ENCODE measurements at places on chromosomes 5 and 9.
A peak's percentile ranks its signal among the peaks of the same experiment; 100 is the strongest.

DNA sequence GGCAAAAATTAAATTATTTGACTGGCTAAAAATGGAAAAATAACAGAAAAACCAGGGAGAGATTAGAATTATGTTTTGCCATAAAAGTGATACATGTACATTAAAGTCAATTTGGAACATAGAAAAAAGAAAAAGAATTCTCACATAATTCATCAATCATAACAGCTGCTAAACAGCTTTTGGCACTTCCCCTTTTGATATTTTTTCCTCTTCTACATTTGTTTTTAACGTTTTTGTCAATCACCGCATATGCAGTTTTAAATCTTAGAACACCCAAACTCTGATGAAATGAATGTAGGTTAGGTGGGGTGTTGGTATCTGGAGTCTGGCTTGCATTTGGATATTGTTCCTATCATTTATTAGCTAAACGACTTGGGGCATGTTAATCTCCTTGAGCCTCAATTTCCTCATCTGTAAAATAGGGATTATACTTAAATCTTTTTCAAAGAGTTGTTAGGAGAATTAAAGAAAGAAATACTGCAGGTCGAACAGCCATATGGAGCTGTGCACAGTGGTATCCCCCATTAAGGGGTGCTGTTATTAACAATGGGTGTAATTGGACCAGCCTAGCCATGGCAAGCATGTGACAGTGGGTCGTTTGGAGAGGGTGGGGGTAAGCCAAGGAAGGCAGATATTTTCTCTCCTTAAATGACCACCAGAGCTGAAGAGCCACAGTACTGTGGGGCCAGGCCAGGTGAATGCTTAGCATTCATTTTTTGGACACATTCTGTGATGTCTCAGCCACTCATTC, 22.6 kb downstream of the NPR3 start:
- no peak for DNase-seq

GRCh38 chr9:96495341-96495740, 45.4 kb downstream of the HABP4 start:
- DNase-seq, result no peak

GRCh38 chr9:134190232-134191121, 26.1 kb upstream of the RNU6ATAC start:
- DNase-seq, result no peak

- no peak for DNase-seq
Measured at GRCh38 chr9:116383133-116383532, 229.5 kb downstream of the PAPPA start.

- no peak for DNase-seq
Measured at GRCh38 chr5:142878638-142879037, 108.5 kb downstream of the ARHGAP26 start.

- no peak for DNase-seq
Measured at GRCh38 chr5:164139423-164139822, 634.0 kb downstream of the MAT2B start.

DNA sequence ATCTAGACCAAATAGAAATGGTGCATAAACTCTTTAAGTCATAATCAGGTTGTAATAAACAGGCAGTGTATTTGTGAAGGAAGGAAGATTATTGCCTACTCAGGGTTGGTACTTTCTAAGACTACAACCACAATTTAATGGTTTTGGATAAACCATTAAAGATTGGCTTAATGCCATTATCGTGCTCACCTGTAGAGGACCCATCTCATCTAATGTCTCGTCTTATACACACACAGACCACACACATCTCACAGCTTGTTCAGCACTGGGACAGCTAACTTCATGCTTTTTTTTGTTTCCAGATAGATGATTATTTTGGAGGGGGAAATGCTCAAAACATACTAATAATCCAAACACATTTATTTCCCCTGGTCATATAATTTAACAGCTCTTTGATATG, 175.7 kb upstream of the SLC12A2 start:
- no peak for DNase-seq

DNA sequence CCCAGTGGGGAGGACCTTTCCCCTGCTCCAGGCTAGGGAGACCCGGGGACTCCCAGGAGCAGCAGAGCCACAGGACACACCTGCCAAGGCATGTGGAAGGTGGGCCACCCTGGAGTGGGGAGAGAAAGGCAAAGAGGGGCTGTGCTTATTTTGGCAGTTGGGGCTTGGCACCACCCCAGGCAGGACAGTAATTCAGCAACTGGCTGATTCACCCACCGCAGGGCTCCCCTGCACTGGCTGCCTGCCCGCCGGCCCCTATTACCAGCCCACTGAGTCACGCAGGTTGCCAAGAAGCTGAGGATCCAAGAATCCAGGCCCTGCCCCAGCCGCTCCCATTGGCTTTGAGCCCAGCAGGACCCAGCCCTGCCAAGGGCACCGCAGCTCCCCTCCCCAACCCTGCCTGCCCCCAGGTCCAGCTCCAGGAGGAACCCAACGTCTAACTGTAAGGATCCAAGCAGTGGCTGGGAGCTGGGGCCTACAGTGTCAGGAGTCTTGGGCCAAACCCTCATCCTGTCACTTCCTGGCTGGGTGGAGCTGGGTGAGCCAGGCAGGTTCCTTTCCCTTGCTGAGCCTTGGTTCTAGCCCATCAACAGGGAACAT, 14.2 kb upstream of the RALGDS start:
- DNase-seq, result no peak

DNA sequence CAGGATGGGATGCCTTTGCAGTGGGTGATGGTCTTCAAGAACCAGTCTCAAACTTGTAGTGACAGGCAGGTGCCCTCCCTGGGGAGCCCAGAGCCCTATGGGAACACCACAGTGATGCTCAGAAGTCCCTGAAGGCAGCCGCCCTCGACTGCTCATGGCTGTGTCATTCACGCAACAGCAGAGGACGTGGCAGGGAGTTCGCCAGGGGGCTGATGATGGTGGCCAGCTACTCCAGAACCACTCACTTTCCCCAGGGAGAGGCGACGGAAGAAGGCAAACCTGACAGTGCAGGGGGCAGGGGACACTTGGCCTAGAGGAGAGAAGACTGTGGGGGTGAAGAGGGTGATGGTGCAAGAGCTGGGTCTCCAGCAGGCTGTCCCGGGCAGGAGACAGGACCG, 4.0 kb downstream of the IL13 start:
- no peak for DNase-seq

GRCh38 chr9:9216934-9217333, 1395.9 kb downstream of the PTPRD start:
- no peak for DNase-seq

DNA sequence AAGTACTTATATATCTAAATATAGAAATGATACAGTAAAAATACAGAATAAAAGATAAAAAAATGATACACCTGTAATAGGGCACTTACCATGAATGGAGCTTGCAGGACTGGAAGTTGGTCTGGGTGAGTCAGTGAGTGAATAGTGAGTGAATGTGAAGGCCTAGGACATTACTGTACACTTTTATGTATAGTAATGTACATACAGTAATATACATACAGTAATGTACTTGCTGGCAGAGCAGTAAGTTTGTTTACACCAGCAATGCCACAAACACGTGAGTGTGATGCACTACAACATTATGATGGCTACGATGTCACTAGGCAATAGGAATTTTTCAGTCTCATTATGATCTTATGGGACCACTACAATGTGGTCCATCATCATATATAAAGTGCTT, 34.2 kb downstream of the SUSD1 start:
- no peak for DNase-seq

DNA sequence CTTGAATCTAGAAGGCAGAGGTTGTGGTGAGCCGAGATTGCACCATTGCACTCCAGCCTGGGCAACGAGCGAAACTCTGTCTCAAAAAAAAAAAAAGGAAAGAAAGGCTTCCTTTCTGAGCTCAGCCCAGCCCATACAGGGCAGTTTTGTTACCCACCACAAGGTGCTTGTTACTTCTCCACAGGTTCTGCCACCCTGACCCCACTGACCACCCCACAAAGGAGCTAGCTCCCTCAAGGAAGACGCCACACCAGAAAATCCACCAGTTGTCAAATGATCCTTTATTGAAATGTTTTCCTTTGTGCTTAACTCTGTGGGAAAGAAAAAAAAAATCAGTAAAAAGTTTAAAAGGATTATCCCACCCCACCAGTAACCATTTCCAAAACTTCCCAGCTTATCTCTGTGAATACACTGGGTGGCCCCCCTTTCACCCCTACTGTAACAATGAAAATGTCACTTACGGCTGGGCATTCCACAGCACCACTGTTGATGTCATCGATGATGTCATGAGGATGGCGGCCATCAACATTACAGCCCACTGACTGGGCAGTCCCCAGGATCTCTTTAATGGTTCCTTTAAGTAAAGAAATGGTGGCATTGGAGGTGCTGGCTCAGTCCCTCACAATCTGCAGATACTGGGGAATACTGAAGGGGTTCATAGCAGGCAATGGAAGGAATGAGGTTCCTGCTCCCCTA, 3.6 kb downstream of the RPL12 start:
- no peak for DNase-seq

DNA sequence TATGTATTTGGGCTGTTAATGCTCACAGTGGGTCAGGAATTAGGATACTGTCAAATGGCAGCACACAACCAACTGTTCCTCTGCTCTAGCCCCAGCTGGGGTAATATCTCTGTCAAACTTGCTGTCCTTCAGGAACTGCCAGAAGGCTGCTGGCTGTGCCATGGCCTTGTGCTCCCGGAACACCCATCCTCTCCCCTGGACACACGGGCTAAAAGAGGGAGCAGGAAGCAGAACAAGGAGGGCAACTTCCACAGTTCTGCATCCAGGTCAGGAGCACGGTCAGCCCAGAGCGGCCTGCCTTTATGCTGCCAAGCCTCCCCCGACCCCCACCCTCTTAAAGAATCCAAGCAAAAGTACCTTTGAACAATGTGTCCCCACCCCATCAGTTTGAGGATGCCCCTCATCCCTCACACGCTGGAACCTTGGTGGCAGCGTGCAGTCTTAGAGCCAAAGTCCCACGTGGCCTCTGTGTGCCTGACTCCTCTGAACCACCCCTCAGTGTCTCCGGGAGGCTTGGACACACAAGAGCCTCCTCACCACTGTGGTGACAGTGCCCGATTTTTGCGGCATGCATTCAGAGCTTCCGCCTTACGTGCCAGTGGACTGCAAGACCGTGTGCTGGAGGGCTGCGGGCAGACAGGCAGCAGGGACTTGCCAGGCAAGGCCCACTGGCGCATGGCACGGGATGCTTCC, 60.8 kb downstream of the PSMB7 start:
- no peak for DNase-seq

- no peak for DNase-seq
Measured at GRCh38 chr9:86413971-86414880, 60.0 kb upstream of the TUT7 start.

- no peak for DNase-seq
Measured at GRCh38 chr5:148205044-148205806, 2.4 kb downstream of the SPINK6 start.

DNA sequence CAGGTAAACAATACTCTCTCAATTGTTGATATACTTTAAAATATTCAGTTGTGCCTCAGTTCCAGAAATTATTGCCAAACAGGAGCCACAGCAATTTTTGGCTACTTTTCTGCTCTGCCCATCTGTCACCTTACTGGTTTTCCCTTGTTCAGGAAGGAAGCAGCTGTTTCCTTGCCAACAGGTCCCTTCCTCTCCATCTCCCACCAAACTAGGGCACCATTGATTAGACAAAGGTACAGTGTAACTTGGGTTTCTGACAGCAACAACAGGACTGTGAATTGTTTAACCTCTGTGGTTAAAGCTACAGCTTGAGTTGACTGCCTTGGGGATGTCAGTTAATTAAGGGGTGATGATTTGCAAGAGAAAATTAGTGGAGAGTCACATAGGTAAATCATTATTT, 76.9 kb downstream of the PIP5K1B start:
- DNase-seq, result no peak

DNA sequence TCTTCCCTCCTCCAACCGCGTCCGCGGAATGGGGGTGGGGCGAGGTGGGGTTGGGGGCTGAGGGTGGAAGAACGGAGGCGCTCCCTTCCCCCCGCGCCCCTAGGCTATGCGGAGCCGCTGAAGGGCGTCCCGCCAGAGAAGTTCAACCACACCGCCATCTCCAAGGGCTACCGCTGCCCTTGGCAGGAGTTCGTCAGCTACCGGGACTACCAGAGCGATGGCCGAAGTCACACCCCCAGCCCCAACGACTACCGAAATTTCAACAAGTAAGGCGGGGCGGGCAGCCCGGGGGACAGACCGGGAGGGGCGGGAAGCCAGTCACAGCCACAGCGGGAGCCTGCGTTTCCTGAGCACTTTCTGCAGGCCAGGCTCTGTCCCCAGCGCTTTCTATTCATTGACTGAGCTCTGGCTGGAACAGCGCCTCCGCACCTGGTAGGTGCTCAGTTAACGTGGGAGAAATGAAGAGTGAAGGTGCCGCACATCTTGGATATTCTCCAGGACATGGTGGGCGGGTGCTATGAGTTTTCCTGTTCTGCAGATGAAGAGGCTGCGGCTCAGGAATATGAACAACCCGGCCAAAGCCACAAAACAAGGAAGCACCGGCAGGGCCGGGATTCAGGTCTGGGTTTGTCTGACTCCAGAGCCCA, 11.3 kb downstream of the MYOZ3 start:
- DNase-seq, result no peak

DNA sequence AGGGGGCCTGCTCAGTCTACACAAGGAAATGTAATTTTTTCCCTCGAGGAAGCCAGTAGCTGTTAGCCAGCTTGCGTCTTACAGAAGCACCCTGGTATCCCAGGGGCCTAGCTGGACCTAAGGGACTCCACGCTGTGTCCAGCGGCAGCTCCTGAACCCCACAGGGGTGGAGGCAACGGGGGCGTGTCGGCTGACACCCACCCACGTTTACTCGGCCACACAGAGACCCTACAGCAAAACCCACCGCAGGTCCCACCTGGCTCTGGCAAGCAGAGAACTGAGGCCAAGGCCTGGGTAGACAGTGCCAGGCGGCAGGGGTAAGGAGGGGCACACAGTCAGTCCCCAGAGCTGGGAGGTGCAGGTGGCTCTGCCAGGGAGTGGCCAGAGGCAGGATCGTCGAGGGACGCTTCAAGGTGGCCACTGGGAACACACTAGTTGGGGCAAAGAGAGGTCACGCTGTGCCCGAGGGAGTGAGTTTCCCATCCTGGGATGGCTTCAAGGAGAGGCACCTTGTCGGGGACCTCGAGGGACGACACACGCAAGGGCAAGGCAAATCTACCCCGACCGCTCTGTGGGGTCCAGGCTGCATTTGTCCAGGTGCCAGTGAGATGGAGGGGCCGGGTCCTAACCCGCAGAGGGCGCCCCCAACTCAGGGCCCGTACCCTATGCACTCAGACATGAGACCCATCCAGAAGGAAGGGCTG, 20.7 kb downstream of the BRD3OS start:
- DNase-seq, result no peak

- peak; percentile 69 for DNase-seq
Measured at GRCh38 chr5:15008476-15008875, 136.9 kb upstream of the ANKH start.

DNA sequence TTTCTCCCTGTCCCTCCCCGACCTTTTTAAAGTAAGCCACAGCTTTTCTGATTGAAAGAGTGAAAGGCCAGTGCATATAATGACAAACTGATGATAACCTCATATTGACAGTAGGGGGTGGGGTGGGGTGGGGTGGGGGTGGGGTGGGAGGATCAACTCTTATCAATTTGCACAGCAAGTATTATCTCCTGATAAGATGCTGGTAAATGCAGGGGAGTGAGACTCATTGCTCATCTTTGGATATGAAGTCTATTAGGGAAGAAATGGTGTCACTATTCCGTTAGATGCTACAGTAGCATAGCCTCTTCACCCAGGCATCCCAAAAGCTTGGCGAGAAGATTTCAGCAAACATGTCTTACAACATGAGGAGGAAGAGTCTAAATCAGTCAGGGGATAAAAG, 38.9 kb upstream of the HMGCS1 start:
- DNase-seq, result no peak

- no peak for DNase-seq
Measured at GRCh38 chr5:73938280-73938937, 312.4 kb downstream of the ARHGEF28 start.

- DNase-seq, result no peak
Measured at GRCh38 chr9:3852545-3852944, 326.7 kb upstream of the RFX3 start.

GRCh38 chr9:37784291-37784615, 611 bp downstream of the EXOSC3 start:
- no peak for DNase-seq
